ENCODE measurements at places on chromosomes 12 and 14.

GRCh38 chr14:56023661-56024081 lies 94.5 kb upstream of the PELI2 start:
- DNase-seq, result peak; percentile 48

- DNase-seq, result no peak
Measured at GRCh38 chr12:27208414-27208750, 35.7 kb upstream of the STK38L start.

- DNase-seq, result no peak
Measured at GRCh38 chr12:32261638-32262037, 137.7 kb upstream of the FGD4 start.

DNA sequence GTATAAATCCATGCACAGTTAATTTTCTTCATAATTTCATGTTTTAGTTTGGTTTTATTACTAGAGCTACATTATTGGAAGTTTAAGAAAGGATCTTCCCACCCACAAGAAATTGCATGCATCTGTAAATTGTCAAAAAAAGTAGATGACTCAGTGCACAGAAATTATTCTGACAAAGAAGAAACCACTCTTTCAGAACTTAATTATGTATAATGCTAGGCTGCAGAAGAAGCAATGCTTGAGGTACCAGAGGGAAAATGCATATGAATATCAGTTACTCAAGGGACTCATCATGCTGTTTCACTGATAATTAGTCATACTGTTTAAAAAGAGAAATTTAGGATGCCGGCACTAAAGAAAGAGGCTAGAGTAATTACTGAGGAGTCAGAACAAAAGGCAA lies 147.0 kb downstream of the SLC16A7 start:
- DNase-seq, result no peak

DNA sequence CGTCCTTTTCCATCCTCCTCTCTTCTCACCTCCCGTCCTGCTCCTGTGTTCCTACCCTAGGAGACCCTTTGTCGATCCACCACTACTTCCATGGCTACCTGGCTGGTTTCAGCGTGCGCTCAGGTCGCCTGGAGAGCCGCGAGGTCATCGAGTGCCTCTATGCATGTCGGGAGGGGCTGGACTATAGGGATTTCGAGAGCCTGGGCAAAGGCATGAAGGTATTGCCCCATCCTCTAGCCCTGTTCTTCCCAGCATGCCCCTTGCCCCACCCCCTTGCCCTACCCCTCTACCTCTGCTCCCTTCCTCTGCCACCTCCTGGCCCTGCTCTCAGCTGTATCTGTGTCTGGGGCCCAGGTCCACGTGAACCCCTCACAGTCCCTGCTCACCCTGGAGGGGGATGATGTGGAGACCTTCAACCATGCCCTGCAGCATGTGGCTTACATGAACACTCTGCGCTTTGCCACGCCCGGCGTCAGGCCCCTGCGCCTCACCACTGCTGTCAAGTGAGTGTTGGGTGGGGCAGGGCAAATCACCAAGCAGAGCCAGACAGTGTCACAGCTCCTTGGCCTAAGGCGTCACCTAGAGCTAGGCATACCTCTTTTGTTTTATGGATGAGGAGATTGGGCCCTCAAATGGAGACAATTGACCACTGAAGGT lies 12.8 kb downstream of the CLSTN3 start:
- DNase-seq, result no peak

- DNase-seq, result no peak
Measured at GRCh38 chr12:115998794-115999478, 278.6 kb downstream of the MED13L start.

DNA sequence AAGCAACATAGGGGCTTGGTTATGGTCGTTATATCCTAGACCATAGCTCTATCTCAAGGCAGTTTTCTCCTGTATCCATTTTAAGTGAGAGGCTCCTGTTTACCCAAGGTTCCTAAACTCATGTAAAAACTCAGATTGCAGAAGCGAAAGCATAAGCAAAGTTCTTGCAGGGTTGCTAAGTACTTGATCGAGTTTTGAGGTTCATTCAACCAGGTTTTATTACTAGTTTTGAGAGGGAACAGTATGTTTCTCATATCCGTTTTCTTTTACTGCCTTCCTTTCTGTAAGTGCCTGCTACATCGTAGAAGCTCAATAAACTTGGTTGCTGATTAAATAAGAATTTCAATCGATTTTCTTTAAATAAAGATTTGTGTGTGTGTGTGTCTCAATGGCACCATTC lies 5.1 kb downstream of the AKAP3 start:
- DNase-seq, result no peak

- DNase-seq, result no peak
Measured at GRCh38 chr12:115569345-115570068, 708.0 kb downstream of the MED13L start.

DNA sequence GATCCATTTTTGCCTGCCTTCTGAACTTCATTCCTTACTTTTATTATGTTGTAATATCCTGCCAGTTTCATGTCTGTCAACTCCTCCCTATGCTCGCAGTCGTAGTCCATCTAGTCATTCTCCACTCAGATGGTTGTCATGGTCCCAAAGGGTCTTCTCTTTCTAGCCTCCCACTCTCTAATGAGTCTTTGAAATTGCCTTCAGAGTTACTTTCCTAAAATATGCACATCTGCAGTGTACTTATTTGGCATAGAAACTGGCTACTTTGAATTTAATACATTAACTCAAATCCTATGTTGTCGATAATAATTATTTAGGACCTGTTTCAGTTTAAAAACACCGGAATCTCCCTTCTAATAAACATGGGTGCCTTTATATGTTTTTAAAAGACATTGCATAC lies 101.0 kb downstream of the PDE3A start:
- no peak for DNase-seq

GRCh38 chr14:74935360-74935680 lies 12.3 kb upstream of the RPS6KL1 start:
- no peak for DNase-seq

GRCh38 chr14:93788543-93789227 lies 400 bp upstream of the PRIMA1 start:
- peak; percentile 85 for DNase-seq

DNA sequence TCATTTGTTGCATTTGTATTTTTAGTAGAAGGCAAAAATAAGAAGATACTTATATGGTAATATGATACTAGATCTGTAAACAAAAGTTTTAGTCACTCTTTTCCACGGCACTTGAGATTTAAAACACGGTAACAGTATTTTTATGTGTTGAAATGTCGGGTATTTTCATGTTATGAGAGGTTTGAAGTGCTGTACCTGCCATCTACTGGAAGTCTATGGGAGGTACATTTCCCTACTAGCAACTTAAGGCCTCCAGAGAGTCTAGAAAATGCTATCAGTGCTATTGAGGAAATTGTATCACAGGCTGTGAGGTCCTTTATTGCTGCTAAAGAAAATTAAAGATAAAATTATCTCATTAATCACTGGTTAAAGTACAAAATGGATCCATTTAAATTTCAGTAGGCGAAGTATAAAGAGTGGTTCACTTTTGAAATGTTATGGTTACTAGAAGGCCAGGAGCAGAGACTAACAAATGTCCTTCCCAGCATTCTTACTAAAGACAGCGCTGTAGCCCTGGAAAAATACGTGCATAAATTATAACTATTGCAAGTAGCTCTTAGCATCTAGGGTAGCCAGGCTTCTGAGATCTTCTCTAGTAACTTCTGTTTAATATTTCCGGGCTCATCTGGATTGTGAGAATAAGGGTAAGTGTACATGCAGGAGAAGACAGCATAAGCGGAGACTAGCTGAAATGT lies 77.6 kb upstream of the PRKD1 start:
- peak; percentile 35 for DNase-seq

GRCh38 chr12:40947797-40948196 lies 240.3 kb upstream of the PDZRN4 start:
- DNase-seq, result no peak

DNA sequence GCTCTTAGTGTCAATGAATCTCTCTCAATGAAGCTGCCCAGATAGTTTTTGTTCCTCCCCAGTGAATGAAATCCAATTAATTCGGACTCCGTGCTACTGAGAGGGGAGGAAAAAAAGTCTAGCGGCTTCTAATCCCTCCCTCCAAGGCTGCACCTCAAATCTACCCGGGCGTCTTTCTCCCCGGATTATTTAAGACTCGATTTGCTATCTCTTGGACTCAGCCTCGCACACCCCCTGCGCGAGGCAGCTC lies 134 bp downstream of the DUSP6 start:
- no peak for DNase-seq

DNA sequence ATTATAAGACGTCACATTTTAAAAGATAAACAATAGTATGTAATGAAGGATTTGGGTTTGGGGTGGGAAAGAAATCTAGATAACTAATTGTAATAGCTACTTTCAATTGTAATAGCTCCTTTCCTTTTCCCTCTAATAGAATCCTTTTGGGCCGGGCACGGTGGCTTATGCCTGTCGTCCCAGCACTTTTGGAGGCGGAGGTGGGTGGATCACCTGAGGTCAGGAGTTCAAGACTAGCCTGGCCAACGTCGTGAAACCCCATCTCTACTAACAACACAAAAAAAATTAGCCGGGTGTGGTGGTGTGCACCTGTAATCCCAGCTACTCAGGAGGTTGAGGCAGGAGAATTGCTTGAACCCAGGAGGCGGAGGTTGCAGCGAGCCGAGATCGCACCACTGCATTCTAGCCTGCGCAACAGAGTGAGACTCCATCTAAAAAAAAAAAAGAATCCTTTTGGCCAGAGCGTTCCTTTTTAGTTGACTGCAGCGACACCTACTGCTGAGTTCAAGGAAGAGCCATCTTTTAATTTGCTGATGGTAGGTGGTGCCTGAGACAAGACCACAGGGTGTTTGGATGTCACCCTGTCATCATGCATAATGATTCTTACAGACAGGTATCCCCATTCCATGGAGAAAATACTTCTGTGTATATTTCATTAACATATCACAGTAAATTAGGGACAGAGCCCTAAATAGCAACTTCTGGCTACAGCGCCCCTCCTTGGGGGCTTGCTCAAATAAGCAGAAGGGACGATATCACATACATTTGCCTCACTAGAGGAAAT lies 79.5 kb downstream of the ARMH4 start:
- peak; percentile 64 for DNase-seq

DNA sequence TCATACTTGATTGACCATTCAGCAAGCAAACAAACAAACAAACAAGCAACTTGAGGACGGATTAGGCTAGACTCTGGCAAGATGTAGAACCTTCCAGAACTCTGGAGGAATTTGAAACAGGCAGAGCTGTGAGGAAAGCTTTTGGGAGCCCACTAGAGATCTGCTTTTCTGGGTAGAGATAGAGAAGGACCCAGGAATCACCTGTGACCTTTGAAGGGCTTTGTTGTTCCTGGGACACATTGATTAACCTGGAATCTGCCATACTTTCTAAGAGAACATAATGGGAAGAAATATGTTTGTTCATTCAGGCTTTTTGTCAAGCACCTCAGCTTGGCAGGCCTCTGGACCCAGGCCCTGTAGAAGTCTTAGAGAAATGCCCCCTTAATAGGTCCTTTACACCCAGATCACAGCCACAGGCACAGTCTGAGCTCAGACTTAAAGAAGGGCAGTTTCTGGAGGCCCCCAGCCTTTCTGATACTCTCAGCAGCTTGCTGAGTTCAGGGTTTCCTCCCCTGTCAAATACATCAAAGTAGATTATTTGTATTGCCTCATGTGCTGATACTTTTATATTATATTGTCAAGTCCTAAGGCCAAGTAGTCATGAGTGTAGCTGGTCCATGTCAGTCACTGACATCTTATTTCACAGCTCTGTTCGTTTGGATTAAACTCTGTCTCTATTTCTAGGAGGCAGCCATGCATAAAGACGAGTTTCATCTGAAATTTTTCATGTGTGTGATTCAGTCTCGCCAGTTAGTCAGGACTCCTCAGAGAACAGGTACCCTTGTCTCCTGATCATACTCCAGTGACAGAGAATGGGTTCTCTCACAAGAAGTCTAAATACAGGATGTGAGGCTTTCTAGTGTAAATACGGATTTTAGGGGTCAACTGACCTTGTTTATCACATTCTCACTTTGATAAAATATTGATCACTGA lies 1.1 kb upstream of the SENP1 start:
- DNase-seq, result no peak

DNA sequence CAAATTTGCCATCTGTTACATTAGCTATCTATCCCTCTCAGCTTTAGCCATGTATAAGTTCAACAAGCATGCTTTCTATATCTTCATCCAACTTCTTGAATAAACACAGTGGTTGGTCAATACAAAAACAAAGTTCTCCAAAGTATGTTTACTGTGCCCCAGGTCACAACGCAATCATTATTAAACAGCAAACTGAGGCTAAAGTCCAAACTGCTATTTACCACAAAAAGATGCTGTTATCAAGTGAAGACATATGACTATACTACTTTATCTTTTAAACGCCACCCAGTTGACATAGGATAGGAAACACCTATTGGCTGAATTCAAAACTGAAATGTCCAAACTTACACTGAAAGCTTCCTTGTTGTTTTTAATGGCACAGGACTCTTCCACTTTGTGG lies 11.7 kb downstream of the ZCCHC8 start:
- DNase-seq, result no peak

GRCh38 chr12:87820524-87821202 lies 208.5 kb downstream of the C12orf50 start:
- no peak for DNase-seq

GRCh38 chr12:6444704-6445688 lies at the start of gene CD27:
Gene CD27 (plus strand): TSS chr12:6444955. CDS start chr12:6445096, 141 bp downstream.
- no peak for DNase-seq

- DNase-seq, result no peak
Measured at GRCh38 chr12:100533376-100533775, 40.1 kb upstream of the GAS2L3 start.

DNA sequence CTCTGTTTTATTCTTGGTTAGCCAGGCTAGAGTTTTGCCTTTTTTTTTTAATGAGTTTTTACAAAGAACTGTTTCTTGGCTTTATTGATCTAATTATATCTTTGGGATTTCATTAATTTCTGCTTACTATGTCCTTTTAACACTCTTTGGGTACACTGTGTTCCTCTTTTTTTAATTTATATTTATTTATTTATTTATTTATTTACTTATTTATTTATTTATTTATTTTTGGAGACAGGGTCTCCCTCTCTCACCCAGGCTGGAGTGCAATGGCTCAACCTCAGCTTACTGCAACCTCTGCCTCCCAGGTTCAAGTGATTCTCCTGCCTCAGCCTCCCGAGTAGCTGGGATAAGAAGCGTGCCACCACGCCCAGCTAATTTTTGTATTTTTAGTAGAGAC lies 15.1 kb upstream of the MARK3 start:
- no peak for DNase-seq

DNA sequence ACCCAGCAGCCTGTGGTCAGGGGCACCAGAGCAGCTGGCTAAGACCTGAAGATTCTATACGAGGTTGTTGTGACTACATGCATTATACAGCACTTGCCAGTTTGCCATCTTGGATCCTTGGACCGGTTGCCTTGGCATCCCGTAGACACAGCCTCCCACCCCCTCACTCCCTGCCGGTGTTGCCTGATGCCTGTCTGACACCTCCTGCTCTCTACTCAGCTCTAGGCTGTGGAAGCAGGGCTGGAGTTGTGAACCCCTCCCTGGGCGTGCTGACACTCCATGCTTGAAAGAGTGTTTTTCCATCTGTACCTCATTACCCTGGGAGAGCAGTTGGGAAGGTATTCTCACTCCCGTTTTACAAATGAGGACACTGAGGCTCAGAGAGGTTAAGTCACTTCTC lies 2.5 kb downstream of the CHGA start:
- no peak for DNase-seq

- no peak for DNase-seq
Measured at GRCh38 chr12:7793211-7793610, 4.0 kb downstream of the NANOG start.

- DNase-seq, result no peak
Measured at GRCh38 chr12:1640328-1641234, 11.6 kb downstream of the WNT5B start.

- DNase-seq, result no peak
Measured at GRCh38 chr12:27747111-27747820, 32.8 kb upstream of the KLHL42 start.
